ENCODE measurements at places on chromosomes 5 and 9.

DNA sequence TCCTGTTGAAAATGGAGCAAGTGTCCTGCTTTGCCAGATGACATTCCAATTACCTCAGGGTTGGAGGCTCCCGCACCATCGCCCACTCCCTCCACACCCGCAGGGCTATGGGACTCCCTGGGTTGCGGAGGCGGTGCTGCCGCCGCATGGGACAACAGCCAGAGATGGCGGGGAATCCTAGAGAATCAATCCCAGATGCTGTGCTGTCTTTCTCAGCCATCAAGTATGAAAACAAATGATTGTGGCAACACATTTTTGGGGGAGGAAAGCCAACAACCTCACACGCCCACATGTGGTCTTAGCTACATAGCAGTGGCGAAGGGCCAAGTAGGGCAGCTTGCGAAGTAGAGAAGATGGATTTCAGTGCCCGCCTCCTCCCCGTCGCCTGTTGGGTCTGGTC lies 46.7 kb downstream of the IL31RA start:
- DNase-seq: no peak

- DNase-seq: no peak
Observed at GRCh38 chr9:86757382-86757720, 190.0 kb downstream of the GAS1 start.

GRCh38 chr9:28528049-28528448 lies 954.8 kb upstream of the C9orf72 start:
- DNase-seq: no peak

DNA sequence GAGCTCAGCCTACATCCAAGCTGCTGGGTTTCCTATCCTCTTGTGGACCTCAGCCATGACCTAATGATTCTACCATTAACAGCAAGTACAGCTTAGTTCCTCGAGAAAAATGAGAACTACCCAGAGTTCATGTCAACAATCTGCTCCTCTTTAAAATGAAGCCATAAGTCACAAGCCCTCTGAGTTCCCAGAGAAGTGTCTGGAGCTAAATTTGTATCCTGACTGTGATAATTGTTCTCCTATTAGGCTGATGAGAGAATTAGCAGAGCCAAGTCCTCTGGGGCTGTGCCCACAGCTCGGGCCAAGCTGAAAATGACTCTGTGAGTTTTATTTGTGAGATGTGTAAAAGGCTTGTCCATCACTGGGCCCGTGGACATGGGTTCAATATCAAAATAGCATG lies 145.1 kb upstream of the SMIM23 start:
- DNase-seq: no peak

DNA sequence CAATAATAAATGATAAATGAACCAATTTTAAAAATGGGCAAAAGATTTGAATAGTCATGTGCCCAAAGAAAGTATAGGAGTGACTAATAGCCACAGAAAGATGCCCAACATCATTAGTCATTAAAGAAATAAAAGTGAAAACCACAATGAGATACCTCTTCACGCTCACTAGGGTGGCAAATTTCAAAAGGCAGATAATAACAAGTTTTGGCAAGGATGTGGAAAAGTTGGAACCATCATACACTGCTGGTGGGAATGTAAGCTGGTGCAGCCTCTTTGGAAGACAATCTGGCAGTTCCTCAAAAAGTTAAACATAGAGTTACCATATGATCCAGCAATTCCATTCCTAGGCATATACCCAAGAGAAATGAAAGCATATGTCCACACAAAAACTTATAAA lies 1819.8 kb downstream of the MAT2B start:
- DNase-seq: peak; percentile 74

DNA sequence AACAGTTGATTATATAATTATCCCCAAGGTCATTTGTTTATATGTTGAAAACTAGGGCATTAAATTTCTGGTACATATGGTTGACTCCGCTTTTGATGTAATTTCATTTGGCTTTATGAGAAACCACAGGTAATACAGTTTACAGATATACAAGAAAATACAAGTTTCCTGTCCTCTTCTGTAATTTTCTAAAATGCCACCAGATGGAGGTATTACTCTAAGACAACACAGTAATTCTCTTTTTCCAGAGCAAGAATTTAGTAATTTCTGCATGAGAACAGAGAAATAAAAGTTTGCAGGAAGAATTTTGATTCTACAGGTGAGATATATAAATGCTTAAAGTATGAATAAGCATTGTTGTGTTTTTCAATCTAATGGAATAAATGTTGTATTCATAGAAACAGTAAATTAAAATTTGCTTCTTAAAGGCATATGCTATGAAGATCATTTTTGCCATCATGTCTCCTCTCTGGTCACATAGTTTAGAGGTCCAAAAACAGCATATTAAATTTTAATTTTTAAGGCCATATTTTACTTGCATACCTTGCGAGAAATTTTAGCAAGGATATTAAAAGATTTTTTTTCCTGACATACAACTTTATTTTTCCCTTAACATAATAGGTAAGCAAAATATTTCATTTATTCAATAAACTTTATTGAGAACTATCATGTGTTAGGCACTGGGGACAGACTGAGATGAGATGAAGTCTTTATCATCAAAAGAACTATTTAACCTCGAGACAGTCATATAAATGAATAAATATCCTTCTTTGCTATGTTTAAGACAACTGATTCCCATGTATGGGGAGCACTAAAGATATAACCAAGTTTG lies 22.7 kb downstream of the CHD1 start:
- peak; percentile 7 for DNase-seq

DNA sequence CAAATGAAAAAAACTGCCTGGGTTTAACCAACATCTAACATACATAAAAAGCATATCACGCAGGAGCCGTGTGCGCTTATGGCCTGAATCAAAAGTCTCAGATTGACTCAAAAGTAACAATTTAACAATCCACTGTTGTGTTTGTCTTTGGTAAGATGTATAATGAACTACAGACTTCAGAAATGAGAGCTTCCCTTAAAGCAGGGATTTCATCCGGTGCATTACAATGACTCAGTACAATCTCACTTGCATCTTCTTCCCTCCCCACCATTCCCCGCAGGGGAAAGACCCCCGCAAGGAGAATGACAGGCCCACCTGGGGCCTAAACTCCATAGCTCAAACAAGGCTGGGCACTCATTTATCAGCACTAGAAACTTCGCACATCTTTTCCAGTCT lies 1.4 kb downstream of the ZFR start:
- DNase-seq: peak; percentile 62

DNA sequence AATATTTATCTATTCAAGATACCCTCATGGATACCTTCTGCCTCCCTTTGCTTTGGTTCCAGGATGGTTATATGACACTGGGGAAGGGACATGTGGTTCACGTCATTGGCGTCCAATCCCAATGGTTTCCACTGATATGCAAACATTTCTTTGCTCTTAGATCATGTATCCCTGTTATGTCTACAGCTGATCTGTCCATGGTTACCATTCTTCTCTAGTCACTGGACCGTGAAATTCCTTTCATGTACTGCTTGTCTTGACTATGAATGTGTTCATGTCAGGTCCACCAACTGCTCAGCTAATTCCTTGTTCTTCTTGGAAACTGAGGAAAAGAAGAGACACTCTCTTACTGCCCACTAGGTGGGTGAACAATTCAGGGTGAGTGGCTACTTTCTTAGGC lies 391.1 kb upstream of the ZNF608 start:
- DNase-seq: peak; percentile 94

DNA sequence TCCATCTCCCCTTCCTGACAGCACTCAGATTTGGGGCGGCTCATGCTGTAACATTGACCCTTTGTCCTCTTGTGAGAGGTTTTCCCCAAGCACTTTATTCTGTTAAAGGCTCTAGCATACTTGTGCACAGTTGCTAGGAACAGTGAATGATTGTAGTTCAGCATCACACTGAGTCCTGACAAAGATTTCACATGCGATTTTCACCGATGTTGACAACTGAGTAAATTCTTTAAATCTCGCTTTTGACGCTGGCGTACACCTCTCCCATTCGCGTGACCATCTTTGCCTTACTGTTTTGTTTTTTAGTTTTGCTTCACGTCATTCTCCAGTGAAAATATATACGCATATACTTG lies 780 bp downstream of the CDC37L1 start:
- DNase-seq: no peak

GRCh38 chr5:168680395-168680794 lies 101.2 kb upstream of the PANK3 start:
- DNase-seq: no peak

GRCh38 chr5:120615967-120616645 lies 152.0 kb downstream of the PRR16 start:
- DNase-seq: peak; percentile 80

DNA sequence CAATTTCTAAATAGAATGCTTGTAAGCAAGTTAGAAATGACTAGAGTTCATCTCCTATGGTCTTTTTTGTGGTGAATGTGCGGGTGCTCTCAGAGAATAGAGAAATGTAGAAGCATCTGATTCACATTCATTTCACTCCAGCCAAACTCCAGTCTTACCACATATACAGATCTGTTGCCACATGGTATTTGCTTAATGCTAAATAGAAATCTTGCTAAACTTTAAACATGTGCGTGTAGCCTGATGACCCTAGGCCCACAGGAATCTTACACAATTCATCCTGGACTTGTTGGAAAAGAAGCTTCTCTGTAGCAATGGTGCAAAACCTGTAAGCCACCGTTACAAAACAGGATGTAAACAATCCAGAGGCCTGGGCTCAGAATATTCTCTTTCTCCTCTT lies 135.2 kb downstream of the PCSK1 start:
- no peak for DNase-seq

GRCh38 chr5:151896031-151896691 lies 28.5 kb downstream of the GLRA1 start:
- DNase-seq: peak; percentile 85

All from RCC 7860 (cell line).